ENCODE measurements at places on chromosomes 7 and 10. TPM values are rescaled to one million over a fixed set of nuclear protein-coding genes. Genes with fewer than 3 reads are reported as not detected.

PNLIPRP2 gene
- total RNA-seq, result not detected

SEC23IP gene
- total RNA-seq, result 45.1 TPM

EBF3 gene
- 0.14 TPM for total RNA-seq

CD36 gene
- total RNA-seq, result 0.07 TPM
